ENCODE measurements at places on chromosomes 2 and 18. TPM values are rescaled to one million over a fixed set of nuclear protein-coding genes. Genes with fewer than 3 reads are reported as not detected.

GRCh38 chr2:54572636-54573536 lies 116.8 kb downstream of the SPTBN1 start:
- DNase-seq = peak; percentile 44

DNA sequence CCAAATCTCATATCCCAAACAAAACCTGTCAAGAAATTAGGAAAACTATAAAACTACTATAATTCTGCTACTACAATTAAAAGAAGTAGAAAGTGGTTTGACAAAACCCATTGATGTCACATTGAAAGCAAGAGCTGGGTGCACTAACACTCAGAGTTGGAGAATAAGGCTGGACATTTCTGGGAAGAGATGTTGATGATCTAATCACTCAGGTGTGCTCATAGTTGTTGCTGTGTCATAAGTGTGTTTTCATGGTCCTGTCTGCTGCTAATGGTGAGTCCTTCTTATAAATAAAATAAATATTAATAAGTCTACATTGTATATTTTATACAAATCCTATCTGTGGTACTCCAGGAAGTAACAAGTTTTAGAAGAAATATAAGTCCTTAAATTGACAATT lies 168.2 kb upstream of the LRP1B start:
- DNase-seq = no peak

GRCh38 chr2:150729495-150729955 lies 242.1 kb upstream of the RND3 start:
- DNase-seq = peak; percentile 23

- peak; percentile 85 for DNase-seq
These were observed 55.6 kb downstream of the THADA start for GRCh38 chr2:43540021-43540779.

The CNGA3 gene
- under 0.01 TPM for total RNA-seq
